ENCODE measurements at places on chromosomes 4 and X.

DNA sequence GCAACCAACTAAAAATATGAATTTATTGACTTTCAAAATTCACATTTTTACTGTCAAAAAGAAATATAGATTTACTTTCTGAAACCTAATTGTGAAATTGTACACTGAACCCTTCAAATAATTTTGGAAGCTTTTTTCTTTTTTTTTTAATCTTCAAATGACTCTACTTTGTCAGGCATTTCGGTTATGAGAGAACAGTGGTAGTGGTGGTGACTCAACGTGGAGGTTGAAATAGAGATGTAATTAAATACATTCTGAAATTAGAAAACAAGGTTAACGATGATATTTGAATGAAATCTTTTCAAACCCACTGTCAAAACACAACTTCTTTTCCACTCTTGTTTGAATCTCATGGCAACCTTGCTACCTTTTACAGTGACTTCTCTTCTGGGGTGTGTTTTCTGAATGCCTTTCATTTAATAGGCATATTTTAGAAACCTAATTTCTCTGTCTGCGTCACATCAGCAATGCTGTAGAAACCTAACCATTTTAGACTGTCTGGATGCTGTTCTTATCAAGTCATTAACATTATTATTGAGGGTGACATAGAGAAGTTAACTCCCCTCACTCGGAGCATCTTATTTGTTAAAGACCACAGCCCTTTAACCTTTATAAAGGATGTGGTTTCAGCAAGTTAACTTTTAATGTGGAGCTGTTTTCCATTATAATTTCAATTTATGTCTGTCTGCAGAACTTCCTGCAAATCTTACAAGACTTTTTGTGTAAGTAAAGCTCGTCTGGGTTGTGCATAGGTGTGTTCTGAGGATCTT, 136.8 kb downstream of the PCDH7 start:
- no peak for DNase-seq

- no peak for DNase-seq
Measured at GRCh38 chrX:106912864-106913263, 7.3 kb upstream of the CLDN2 start.

DNA sequence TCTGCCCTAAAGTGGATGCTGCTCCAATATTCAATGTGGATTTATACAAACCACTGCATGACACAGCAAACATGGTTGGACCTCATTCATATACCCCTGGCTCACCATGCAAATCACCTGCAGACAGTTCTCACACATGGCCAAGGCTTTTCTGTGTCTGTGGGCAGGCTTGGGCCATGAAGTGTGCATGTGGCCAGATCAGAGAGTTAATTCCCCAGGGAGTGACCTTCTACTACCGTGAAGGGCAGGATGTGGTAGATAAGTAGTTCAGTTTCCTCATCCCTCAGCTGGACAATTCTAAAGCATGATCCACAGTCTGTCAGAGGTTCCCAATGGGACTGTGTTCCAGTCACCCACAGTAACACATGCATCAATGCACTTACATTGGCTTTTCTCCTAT, 24.6 kb upstream of the BCLAF3 start:
- no peak for DNase-seq

DNA sequence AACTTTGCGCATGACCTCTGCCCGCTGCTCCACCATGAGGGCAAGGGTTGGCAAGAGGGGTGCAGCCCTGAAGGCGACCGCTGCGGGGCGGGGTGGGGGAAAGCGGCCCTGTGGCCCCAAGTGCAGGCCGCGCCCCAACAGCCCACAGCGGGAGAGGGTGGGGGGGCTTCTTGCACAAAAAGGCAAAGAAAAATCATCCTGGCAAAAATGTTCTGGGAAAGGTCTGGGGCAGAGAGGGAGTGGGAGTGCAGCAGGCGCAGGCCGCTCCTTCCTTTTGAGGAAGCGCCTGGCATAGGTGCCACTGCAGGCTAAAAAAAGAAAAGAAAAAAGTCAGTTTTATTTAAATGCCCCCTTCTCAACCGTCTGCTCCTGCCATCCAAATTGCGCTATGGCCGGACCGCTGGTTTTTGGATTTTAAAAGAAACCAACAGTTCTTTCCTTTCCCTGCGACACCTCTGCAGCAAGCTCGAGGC, 1.4 kb downstream of the ARX start:
- no peak for DNase-seq

GRCh38 chrX:49186125-49187027, at the start of gene PRICKLE3:
Gene PRICKLE3 (minus strand): TSS chrX:49186373. CDS start chrX:49186297, 76 bp downstream.
- DNase-seq = peak; percentile 95

DNA sequence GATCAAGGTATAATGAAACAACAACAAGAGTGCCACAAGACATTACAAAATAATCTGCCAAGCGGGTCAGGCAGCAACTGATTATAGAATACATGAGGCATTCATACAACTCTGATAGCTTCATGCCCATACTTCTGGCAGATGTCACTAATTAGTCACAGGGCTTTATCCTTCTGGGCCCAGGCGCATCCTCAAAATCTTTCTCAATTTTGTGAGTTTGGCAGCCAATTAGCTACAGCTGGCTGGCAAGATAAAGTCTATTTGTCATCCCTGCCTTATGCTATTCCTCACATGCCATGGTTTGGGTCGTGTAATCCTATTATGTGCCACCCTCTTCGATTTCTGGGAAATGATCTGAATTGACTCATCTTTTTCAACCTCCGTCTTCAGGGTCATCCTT, 254.3 kb downstream of the PACRGL start:
- DNase-seq = no peak

DNA sequence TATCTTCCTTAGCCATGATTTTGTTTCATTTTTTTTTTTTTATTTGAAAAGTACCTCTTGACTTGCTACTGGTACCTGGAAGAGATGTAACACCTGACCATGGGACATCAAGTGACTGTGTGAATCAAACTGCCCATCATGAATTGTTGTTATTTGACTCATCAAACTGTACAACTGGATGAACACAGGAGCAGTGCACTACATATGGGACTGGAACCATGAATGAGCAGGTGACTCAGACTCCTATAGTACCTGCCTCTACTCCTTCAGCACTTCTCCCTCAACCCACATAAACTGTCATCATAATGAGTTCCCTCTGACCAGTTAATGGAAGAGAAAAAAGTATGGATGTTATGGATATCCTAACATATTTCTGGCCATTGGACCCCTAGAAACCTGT, 15.9 kb upstream of the UBE2D3 start:
- DNase-seq = no peak

DNA sequence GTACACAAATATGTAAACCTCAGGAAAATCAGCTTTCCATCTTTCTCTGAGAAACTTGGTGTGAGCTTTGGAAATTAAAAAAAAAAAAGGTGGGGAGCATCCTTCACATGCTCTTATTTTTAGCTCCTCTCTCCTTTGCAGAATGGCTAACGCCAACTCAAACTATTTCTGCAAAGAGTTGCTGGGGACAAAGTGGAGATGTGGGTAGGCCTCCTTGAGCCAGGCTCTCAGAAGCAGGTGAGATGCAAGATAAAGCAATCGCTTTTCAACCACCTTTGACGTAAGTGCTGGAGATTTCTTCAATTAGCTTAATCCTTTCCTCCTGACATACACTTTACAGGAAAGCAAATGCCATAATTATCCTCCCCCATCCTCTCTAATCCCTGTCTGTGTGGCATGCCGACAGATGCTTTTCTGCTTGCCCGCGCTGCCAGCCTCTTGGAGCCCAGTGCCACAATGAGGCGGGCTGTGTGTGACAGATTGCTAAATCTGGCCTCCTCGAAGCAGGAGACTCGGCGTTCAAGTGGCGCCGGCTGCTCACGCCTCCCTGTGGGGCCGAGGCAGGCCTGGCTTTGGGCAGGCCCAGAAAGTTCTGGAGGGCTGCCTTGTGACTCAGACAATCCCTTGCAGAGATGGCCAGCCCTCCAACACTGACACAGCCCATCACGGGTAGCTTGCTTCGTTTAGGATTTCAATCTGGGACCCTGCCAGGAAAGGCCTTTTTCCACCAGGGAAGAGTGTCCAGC, 64.9 kb upstream of the SOD3 start:
- no peak for DNase-seq

DNA sequence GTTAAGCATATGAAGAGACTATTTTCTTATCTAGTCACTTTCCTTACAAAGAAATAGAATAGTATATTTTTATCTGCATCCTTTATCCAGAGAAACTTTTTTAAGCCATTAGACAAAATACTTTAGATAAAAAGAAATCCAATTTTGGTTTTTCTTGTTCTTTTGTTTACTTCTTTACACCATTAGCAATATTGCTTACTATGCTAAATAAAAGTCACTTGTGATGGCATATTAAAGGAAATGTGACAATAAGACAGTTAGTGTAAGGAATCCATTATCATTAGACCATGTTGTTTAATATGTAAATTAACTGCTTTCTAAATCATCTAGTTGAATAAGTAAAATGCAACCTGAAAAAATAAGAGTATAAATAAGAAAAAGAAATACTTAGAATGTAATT, 2582.7 kb downstream of the ARAP2 start:
- no peak for DNase-seq

- DNase-seq = no peak
Measured at GRCh38 chrX:102042372-102043325, 82.8 kb upstream of the TCEAL2 start.

DNA sequence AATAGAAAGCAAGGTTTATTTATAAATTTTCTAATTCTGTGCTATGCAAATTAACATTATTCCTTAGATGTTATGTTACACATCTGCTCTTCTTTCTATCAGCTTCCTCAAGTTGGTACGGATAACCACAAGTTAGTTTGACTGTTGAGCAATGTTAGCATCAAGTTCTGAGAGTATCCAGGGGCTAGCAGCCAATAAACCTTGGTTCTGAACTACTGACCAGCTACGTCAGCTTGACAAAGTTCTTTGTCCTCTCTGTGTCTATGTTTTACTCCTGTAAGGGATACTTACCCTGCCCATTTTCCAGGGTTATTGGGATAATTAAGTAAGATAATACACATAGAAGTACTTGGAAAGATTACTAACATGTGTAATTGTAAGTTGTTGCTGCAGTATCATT, 8.1 kb upstream of the TEX13A start:
- DNase-seq = no peak

- DNase-seq = no peak
Measured at GRCh38 chrX:9442056-9442455, 22.8 kb upstream of the TBL1X start.

DNA sequence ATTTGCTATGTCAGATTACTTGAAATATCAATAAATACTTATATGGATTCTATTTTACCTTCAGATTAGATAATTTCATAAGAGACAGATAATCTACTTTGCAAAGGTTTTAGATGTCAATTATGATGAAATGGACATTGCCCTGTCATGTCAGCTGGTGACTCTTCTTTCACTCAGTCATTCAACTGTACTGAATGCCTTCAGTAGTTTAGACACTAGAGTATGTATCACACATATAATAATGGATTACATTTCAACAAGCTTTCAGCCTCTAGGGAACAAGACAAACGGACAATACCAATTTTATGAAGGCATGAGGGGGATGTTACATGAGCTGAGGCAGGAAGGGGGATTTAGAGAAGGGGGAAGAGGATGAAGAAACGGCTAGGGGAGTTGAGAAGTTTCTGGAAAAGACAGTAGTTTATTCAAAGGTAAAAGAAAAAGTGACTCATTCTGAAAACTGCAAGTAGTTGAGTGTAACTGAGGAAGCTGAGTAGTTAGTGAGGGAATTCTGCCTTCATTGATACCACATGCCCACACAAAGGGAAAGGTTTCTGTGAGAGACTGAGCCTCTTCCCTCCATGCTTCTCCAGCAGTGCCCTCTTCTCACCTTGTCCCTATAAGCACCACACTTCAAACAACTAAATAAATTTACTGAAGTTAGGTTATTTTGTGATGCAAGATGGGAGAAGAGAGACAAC, 25.7 kb downstream of the SLC9B2 start:
- no peak for DNase-seq

- no peak for DNase-seq
Measured at GRCh38 chr4:3867403-3868100, 101.4 kb downstream of the ADRA2C start.

- DNase-seq = no peak
Measured at GRCh38 chr4:1940566-1940965, 68.2 kb downstream of the NELFA start.

DNA sequence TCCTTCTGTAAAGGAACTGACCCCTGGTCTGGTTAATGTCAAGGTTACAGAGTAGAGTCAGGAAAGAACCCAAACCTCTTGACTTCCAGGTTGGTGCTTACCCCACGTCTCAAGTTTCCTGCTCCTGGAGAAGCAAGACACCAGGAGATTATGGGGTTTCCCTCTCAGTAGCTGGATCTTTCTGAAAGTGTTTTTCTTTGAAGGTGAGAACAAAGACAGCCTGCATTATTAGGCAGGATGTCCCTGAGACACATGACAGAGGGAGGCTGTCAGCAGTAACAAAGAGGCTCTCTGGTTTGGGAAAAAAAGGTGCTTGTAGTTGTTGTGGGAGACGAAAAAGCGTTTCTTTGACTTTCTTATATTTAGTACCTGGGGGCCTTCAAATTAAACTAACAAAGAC, 44.7 kb upstream of the IGFBP7 start:
- DNase-seq = no peak

DNA sequence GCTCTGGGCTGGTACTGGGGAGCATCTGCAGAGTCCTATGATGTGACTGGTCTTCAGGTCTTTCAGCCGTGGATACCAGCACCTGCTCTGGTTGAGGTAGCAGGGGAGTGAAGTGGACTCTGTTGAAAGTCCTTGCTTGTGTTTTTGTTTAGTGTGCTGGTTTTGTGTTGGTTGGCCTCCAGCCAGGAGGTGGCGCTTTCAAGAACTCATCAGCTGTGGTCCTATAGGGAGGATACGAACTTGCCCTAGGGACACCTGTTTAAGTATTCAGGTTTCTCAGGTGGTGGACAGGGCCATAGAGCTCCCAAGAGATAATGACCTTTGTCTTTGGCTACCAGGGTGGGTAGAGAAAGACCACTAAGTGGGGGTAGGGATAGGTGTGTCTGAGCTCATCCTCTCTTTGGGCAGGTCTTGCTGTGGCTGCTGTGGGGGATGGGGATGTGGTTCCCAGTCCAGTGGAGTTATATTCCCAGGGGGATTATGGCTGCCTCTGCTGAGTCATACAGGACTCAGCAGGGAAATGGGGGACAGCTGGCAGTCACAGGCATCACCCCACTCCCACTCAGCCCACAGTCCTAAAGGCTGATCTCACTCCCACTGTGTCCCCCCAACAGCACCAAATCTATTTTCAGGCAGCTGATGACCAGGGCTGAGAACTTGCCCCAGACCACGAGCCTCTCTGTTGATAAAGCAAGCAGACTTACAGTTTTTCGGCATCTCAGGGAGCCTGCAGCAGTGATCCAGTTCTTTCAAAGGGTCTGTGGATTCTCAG, 24.1 kb downstream of the MSMO1 start:
- no peak for DNase-seq

DNA sequence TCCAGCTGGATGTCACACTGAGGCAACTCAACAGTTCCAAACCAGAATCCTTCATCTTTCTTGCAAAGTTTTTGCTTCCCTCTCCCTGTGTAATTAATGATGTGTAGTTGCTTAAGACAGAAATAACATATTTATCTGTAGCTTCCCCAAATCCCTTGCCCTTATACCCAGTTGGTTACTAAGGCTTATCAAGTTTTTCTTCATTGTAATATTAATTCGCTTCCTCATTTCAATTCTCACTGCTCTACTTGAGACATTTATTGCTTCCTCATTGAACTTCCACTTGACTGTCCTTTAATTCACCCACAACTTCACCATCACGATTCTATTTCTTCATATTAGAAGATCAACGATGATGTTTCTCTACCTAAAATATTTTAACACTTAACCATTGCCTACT, 386.6 kb upstream of the CPEB2 start:
- no peak for DNase-seq

- DNase-seq = no peak
Measured at GRCh38 chr4:152961773-152962115, 25.6 kb downstream of the FHDC1 start.

GRCh38 chr4:66923081-66923865, 622.0 kb downstream of the CENPC start:
- no peak for DNase-seq

- DNase-seq = peak; percentile 55
Measured at GRCh38 chrX:15737959-15738902, at the start of gene CA5B. Gene CA5B (plus strand): TSS chrX:15738270. CDS start chrX:15750024, 11,754 bp downstream.

Measured in HuH-7 (cell line).